ENCODE measurements at places on chromosomes 2 and 18.

GRCh38 chr2:191864628-191865374 lies 17.9 kb upstream of the CAVIN2 start:
- DNase-seq: no peak

- no peak for DNase-seq
Observed at GRCh38 chr18:25334588-25334987, 17.4 kb downstream of the ZNF521 start.

- DNase-seq: no peak
Observed at GRCh38 chr18:40108596-40108995, 1846.4 kb upstream of the PIK3C3 start.

DNA sequence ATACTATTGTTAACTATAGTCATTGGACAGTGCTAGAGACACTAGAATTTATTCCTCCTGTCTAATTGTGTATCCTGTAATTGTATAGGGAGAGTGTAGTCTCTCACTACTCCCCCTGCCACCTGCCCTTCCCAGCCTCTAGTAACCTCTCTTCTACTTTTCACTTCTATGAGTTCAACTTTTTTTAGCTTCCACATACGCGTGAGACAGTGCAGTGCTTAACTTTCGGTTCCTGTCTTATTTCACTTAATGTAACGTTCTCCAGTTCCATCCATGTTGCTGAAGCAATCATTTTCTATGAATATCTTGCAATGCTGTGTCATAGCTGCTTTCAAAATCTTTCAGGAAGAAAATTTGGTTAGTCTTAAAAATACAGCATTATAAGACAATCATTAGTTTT lies 22.8 kb upstream of the RUFY4 start:
- no peak for DNase-seq

GRCh38 chr2:62197925-62198633 lies 2.2 kb downstream of the B3GNT2 start:
- no peak for DNase-seq

GRCh38 chr2:237465515-237466148 lies 21.4 kb upstream of the MLPH start:
- DNase-seq: no peak

- DNase-seq: no peak
Observed at GRCh38 chr2:191748528-191749180, 70.7 kb downstream of the NABP1 start.

DNA sequence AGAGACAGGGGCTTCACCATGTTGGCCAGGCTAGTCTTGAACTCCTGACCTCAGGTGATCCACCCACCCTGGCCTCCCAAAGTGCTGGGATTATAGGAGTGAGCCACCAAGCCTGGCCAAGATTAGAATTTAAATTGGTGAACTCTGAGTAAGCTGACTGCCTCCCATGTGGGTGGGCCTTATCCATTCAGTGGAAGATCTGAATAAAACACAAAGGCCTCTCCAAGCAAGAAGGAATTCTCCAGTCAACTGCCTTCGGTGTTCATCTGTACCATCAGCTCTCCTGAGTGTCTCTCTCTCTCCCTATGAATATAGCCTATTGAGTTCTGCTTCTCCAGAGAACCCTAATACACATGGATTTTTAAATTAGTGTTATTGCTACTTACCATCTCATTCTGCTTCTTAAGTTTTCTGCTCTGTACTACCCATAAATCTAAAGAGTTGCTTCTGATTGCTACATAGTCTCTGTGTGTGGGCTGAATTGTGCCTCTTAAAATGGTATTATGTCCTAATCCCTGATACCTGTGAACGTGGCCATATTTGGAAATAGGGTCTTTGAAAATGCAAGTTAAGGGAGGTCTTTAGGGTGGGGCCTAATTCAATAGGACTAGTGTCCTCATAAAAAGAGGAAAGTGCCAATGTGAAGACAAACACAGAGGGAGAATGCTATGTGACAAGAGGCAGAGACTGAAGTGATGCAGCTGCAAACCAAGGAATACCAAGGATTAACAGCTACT lies 36.3 kb downstream of the FBXO11 start:
- no peak for DNase-seq

- no peak for DNase-seq
Observed at GRCh38 chr2:71815701-71816474, 331.8 kb downstream of the CYP26B1 start.

DNA sequence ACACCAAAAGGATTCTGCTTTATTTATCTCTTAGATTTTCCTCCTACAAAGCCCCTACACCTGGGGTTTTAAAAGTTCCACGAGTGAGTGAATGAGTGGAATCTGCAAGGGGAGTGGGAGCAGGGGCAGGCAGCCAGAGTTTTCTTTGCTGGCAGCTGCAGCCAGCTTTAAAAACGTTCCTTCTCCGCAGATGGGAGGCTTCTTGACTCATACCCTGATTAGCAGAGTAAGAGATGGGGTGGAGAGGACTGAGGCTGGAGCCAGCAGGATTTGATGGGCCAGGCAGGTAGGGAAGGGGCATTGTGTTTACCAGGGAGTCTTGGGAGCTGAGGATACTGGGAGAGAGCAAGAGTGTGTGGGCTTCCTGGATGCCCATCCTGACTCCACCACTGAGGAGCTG lies 99.6 kb upstream of the TNP1 start:
- DNase-seq: no peak

DNA sequence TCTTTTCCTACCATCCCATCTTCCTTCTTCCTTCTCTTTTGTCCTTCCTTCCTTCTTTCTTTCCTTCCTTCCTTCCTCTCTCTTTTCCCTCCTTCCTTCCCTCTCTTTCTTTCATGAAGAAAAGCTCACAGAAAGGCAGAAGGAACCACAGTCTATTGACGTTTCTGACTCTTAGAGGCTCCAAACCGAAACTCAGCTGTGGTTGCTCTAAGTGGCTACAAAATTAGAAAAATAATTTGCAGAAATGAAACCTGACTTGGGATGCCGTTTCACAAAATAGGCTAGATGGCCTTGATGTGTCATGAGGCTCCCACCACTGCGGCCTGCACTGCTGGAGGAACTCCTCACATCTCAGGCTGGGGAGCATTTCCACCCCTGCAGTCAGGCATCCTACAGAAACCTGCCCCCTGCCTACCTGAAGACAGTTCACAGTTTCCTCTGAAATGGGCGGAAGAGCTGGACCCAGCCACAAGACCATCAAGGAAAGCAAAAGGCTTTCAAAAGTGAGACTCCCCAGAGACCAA lies 165.6 kb downstream of the SMAD7 start:
- no peak for DNase-seq

Data from effector memory CD4-positive, alpha-beta T cell (primary cell).